ENCODE measurements at places on chromosomes 1 and 21.

DNA sequence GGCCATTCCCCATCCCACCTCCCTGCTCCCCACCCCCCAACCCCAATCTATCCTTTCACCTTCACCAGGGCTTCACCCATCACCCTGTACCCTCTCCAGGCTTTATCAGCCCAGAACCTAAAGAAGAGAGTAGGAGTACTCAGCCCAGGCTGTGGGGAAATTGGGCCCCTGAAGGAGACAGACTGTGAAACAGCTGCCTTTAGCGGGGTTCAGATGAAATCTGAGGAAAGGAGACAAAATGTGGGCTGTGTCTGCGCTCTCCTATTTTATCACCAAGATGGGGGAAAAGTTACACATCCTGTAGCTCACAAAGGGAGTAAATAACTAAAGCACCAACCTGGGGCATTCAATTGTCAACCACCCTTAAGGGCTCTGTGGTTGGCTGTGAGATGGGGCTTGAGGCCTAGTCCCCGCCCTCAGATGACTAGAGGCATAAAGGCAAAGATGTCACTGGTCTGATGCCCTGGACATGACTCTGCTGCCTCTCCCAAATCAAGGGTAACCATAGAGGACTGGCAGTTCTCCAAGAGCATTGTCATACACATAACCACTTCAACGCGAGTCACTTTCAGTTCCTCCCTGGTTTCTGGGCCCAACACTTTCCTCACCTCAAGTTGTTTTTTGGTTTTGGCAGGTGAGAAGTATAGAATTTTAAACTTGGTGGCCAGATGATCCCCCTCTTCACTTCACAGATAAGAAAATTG lies 30.0 kb downstream of the SLC27A3 start:
- no peak for DNase-seq

DNA sequence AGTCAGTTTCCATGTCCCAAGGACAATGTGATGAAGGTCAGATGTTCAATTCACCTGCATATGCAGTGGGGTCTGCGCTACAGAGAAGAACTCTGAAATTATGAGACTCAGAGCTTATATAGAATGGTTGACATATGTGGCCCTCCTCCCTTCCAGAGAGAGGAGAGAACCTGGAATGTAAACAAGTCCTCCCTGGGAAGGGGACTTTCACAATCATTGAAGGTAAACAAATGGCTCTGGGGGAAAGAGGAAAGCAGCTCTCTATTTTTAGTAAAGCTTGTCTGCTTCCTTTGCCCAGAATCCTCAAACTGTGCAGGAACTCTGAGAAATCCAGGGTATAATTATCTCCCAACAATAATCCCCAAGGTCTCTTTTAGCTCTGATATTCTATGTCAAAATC lies 9.8 kb downstream of the OVGP1 start:
- no peak for DNase-seq

DNA sequence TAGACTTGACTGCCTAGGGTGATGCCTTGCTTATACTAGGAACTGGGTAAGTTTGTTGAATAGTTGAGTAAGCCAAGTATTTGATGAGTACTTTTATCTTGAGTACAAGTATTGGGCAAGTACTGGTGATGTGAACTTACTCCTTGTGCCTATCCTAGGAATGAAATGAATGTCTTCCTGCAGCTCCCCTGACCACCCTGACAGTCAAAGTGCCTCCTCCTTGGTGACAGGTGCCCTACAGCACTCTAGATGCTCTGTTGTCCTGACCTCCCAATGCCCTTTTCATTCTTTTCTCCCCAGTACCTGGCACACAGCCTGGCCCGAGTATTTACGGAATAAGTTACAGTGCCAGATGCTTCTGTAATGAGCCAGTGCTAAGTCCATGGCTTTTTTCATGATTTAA lies 25.5 kb downstream of the PCSK9 start:
- peak; percentile 80 for DNase-seq

- DNase-seq, result no peak
These were observed 302.8 kb upstream of the B3GALT2 start for GRCh38 chr1:193489191-193489590.

DNA sequence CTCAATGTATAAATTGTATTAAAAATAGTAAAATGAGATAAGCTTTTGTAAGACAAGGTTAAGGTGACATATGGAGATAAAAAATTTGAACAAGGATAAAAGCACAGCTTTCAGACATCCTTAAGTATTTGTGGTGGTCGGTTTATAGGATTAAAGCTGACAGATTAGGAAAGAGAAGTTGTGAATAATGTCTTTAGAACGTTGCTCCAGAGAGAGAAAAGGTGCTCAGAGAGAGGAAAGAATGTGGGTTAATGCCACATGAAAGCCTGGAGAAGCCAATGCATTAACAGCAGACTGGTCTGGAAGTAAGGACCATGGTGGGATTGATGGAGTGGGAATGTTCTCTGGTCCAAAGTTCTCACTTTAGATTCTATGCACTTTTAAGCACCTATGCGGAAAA lies 44.8 kb downstream of the ATP6V1G3 start:
- no peak for DNase-seq
